ENCODE measurements at places on chromosomes 6 and 20.

DNA sequence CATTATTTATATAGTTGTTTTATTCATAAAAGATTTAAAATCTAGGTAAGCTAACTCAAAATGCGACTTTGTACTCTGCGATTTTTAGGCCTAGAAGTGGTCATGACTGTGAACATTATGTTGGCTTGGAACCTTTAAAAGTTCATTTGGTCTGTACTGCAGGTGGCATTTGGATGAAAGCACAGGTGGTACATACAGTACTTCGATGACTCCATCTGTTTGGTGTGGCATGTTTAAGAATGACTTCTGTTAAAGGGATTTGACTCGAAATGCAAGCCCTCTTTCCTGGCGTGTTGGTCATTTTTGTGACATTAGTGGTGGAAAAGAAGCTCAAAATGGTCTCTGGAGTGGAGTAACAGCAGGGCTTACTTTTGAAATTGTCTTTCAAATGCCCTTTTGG is 118.1 kb downstream of the UST start:
- no peak for DNase-seq

GRCh38 chr20:16317445-16318362 is 255.5 kb downstream of the KIF16B start:
- no peak for DNase-seq

DNA sequence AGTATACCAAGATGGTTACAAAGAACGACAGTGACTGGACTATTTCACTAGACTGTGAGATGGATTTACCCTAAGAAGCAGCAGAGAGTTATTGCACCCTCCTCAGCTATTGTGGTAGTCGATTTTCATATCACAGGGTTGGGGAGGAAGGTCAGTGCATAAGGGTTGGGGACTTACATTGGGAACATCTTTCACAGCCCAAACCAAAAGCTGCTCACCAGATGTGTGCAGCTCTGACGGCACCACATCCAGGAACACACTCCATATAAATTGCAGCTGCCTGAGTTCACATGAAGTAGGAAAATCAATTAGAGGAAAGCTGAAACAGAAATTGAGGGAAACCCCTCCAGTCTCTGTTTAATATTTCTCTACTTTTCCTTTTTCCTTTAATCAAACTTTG is 470.5 kb upstream of the NRSN1 start:
- DNase-seq, result no peak

DNA sequence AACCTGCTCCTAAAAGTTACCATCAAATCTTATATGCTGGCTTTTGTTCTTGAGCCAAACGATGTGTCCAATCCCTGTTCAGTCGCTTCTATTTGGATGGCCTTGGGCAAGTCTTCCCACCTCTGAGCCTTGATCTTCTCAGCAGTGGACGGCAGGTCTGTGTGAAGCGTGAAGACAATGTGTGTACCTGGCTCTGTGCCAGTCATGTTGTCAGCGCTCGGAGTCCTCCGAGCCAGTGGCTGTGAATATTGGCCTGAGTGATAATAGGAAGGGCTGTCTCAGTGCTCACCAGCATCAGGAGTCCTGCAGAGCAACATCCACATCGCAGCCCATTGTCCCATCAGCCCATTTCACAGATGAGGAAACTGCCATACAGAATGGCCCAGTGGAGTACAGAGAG is 219.0 kb downstream of the CDC5L start:
- DNase-seq, result no peak

- DNase-seq, result no peak
Measured at GRCh38 chr20:32650401-32650944, 23.3 kb downstream of the C20orf203 start.

DNA sequence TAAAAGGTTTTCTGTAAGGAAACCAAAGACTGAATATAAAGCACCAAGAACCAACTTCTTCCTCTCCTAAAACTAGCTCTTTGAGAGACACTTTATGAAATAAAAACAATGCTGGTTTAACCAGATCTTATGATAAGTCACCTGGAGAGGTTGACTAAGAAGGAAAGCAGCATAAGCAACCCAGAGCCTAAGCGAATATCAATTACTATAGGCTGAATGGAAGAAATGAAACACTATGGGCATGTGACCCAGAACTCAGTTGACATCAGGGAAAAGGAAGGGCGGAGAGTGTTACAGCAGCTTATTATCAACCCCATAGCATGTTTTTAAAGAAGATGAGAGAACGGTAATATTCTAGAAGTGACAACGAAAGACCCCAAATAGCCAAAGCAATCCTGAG is 94.1 kb upstream of the STMND1 start:
- no peak for DNase-seq

- DNase-seq, result no peak
Measured at GRCh38 chr6:20463396-20463795, 61.7 kb downstream of the E2F3 start.

- DNase-seq, result no peak
Measured at GRCh38 chr20:61407561-61407960, 155.5 kb downstream of the CDH4 start.

- no peak for DNase-seq
Measured at GRCh38 chr6:36692220-36692619, 5.4 kb upstream of the RAB44 start.

GRCh38 chr6:143562143-143562542 is 50.6 kb upstream of the FUCA2 start:
- no peak for DNase-seq

- DNase-seq, result no peak
Measured at GRCh38 chr20:4840801-4841200, 119.1 kb downstream of the PRND start.

All from stimulated activated CD4-positive, alpha-beta T cell treated with anti-CD3 and anti-CD28 coated beads, Interleukin-12 subunit alpha, Interleukin-12 subunit beta, amount 100 ng/mL, for 48 hours (primary cell).